ENCODE measurements at places on chromosomes 11 and 22. TPM values are rescaled to one million over a fixed set of nuclear protein-coding genes. Genes with fewer than 3 reads are reported as not detected.

Gene FGF4
- total RNA-seq, result not detected

Gene MIOX
- not detected for total RNA-seq

Gene PAX6
- total RNA-seq, result not detected

Gene RCN1
- total RNA-seq, result 58.2 TPM

Gene OR6T1
- not detected for total RNA-seq

Gene DUSP8
- total RNA-seq, result 0.80 TPM

Gene ALDH3B2
- total RNA-seq, result 44.1 TPM

Gene CHST1
- total RNA-seq, result 3.6 TPM
